Heart left ventricle (tissue), 16 donors: ENCODE measurements at places on chromosomes 5 and 9.

- no peak for DNase-seq
- H3K4me1 ChIP-seq: no peaks in the 10 kb centered on the region
- H3K27ac ChIP-seq: no peak overlapping the region
- peaks cover 28% of the 10 kb centered on the region for H3K27me3 ChIP-seq
- no peaks in the 10 kb centered on the region for H3K36me3 ChIP-seq
These were observed 128.1 kb downstream of the PDE4D start for GRCh38 chr5:59765446-59765845.

DNA sequence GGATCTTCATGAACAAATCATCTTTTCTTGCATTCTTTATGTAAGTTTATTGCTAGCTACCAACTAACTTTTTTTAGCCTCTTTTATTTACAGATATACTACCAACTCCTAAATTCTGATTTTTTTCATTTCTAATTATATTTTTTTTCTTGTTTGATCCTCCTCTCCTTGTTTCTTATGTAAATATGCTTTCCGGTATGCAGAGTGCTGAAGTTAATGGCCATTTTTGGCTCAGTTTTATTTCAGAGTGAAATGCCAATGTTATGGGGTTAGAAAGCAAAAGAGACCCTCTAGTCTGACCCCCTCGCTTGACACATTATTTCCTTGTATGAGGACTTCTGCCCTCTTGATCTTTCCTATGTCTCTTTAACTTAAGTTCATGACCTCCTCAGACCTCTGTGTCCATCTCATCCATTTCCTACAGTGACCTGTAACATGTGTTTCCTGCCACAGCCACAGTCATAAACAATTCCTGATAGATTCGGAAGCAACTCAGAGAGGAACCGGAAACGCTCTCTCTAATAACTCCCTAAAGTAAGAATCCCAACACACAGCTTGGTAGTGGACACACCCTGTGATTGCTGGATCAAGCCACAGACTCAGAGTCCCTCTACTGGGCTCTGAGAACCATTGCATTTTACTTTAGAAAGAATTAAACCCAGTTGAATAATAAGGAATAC is 42.9 kb upstream of the AFAP1L1 start:
- no peaks in the 10 kb centered on the region for H3K27me3 ChIP-seq
- H3K4me3 ChIP-seq: no peak overlapping the region
- peak overlapping the region; percentile 78 for H3K27ac ChIP-seq
- H3K4me1 ChIP-seq: no peaks in the 10 kb centered on the region

DNA sequence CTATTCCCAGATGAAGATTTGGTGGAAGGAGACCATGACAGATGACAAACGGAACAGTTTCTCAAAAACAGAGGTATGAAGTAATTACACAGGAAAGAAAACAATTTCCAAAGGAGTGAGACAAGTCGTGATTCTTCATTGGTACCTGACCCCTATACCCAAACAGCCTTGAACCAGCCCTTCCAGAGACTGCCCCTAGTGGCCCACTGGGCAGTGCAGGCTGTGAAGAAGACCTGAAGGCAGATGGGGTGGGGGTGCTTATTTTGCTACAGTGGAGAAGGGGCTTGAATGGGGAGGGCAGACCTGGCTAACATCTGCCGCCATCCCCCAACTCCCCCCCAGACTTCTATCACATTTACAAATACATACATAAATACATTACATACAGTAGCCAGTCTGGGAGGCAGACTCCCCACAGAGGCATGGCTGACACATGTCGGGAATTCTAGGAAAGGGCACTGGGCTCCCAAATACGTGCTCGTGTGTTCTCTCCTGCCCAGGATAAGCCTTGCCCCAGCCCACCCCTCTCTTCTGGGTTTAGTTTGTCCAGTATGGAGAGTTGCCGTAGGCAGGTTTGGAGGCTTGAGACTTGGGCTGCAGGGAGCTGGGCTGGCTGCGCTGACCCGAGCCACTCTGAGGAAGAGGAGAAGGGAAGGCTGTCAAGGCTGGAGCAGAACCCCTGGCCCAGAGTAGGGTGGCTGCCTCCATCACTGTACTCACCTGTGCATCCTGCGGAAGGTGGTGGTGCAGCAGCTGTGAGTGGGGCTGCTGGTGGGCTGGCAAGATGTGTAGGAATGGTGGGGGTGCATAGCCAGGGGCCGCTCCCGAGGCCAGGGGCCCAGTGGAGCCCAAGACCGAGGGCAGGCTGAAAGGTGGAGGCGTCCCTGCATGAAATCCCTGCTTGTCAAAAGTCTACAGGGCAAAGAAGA is 105.3 kb downstream of the UBE2R2 start:
- H3K36me3 ChIP-seq: peaks cover 52% of the 10 kb centered on the region
- H3K27me3 ChIP-seq: no peaks in the 10 kb centered on the region
- no peak overlapping the region for H3K4me3 ChIP-seq
- peaks cover 68% of the 10 kb centered on the region for H3K4me1 ChIP-seq

- no peaks in the 10 kb centered on the region for H3K4me1 ChIP-seq
- H3K27me3 ChIP-seq: no peaks in the 10 kb centered on the region
- no peak overlapping the region for H3K4me3 ChIP-seq
- H3K36me3 ChIP-seq: no peaks in the 10 kb centered on the region
- no peak overlapping the region for H3K27ac ChIP-seq
- no peak for DNase-seq
These were observed 389.4 kb downstream of the TRIM36 start for GRCh38 chr5:114780290-114780689.

GRCh38 chr9:135144581-135145170 is 57.2 kb downstream of the OLFM1 start:
- no peaks in the 10 kb centered on the region for H3K36me3 ChIP-seq
- no peak overlapping the region for H3K27ac ChIP-seq
- no peaks in the 10 kb centered on the region for H3K4me1 ChIP-seq

GRCh38 chr9:14511452-14511851 is 181.8 kb downstream of the ZDHHC21 start:
- H3K27me3 ChIP-seq: no peaks in the 10 kb centered on the region
- no peak for DNase-seq
- H3K4me3 ChIP-seq: no peak overlapping the region
- H3K4me1 ChIP-seq: no peaks in the 10 kb centered on the region
- no peak overlapping the region for H3K27ac ChIP-seq

GRCh38 chr5:116486588-116486987 is 88.0 kb downstream of the SEMA6A start:
- no peaks in the 10 kb centered on the region for H3K4me1 ChIP-seq
- no peak overlapping the region for H3K4me3 ChIP-seq
- DNase-seq: no peak
- no peaks in the 10 kb centered on the region for H3K27me3 ChIP-seq
- no peaks in the 10 kb centered on the region for H3K36me3 ChIP-seq

DNA sequence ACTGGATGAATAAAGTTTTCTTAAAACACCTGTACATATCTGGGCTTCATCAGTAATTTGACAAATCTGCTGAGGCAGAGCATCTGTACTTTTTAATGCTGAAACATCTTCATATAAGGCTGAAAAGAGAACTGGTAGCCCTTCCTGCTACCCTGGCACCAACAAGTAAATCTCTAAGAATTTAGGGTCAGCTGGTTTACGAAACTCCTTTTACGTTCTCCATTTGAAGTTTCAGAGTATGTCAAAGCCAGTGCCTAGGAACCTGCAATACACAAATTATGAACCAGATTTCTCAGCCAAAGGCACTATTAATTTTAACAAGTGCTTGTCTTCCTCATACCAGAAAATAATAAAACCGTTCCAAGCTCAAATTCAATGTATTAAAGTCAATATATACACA is 3.8 kb downstream of the ZFAND5 start:
- no peaks in the 10 kb centered on the region for H3K27me3 ChIP-seq
- DNase-seq: no peak
- peak overlapping the region; percentile 94 for H3K4me3 ChIP-seq
- peaks cover 26% of the 10 kb centered on the region for H3K36me3 ChIP-seq
- H3K4me1 ChIP-seq: peaks cover 57% of the 10 kb centered on the region
- peak overlapping the region; percentile 100 for H3K27ac ChIP-seq

- no peak overlapping the region for H3K4me3 ChIP-seq
- H3K27ac ChIP-seq: no peak overlapping the region
- H3K36me3 ChIP-seq: peaks cover 4% of the 10 kb centered on the region
- no peaks in the 10 kb centered on the region for H3K27me3 ChIP-seq
- no peak for DNase-seq
These were observed 16.1 kb upstream of the FKTN start for GRCh38 chr9:105541838-105542237.

DNA sequence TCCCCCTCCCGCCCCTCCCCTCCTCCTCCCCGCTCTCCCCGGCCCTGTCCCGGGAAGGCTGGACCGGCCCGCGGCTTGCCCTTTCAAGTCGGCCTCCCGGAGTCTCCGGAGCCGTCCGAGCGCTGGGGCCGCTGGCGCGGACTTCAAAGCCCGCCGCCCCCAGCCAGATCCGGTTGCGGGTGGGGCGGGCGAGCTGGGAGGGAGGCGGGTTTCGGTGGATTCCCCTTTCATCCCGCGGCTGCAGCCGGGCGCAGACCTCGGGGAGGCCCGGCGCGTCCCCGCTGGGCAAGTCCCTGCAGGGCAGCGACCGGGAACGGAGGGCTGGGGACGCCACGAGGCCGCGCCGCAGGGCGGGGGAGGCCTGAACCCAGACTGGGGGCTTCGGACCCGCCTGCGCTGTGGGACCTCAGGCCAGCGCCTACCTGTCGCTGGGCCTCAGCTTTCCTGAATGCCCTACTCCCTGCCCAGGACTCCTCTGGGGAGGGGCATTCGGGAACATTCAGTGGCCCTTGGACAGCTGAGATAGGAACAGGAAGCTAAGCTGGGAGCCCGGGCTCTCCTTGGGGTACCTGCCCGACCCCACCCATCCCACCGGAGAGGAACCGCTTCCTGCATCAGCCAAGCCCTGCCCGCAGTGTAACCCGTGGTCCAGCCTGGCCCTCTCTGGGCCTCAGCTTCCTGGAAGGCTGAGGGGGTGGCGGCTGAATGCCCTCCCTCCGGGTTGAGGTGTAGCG is 23.4 kb downstream of the C9orf50 start:
- H3K4me3 ChIP-seq: peak overlapping the region; percentile 51
- H3K36me3 ChIP-seq: no peaks in the 10 kb centered on the region
- peak overlapping the region; percentile 85 for H3K27ac ChIP-seq
- no peaks in the 10 kb centered on the region for H3K27me3 ChIP-seq

DNA sequence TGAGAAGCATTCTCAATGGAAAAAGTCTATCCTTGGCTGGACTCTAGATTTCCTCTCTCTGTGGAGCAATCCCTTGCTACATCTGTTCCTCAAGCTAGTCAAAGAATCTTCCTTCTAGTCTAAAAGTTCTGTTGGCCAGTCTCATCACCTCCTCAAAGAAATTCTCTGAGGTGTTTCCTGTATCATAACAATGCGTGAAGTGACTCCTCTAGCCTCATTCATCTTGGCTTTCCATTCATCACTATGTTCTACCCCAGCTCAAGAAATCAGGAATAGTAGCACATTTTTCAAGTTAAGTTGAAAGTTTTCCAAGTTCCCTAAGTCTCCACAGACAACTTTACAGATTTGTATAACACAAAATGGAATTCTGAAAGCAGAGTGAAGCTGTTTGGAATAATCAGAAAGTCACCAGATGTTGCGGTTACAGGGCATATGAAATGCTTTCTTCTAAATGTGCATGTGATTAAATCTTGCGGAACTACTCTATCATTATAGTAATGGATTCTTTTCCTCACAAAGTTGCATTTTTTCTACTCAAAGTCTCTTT is 176.6 kb upstream of the FREM1 start:
- H3K27ac ChIP-seq: no peak overlapping the region
- no peak overlapping the region for H3K4me3 ChIP-seq
- no peaks in the 10 kb centered on the region for H3K27me3 ChIP-seq
- DNase-seq: no peak
- H3K4me1 ChIP-seq: no peaks in the 10 kb centered on the region
- H3K36me3 ChIP-seq: no peaks in the 10 kb centered on the region

DNA sequence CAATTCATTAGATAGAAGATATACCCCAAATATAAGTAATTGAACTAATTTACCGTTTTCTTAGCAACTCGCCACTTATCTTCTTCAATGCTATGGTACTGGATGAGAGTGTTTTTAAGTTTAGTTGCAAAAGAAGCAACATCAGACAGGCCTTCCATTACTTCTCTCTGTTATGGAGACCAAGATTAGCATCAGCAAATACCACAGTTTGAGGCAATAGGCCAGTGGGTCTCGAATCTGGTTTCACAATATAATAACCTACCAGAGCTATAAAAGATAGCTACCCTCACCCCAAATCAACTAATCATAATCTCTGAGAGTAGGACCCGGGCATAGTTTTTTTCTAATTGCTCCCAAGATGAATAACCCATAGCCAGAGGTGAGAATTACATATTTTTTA is 5.1 kb downstream of the STARD4 start:
- no peaks in the 10 kb centered on the region for H3K36me3 ChIP-seq
- H3K4me1 ChIP-seq: peaks cover 13% of the 10 kb centered on the region
- H3K27ac ChIP-seq: no peak overlapping the region
- no peak for DNase-seq

- H3K4me3 ChIP-seq: no peak overlapping the region
- no peak for DNase-seq
- H3K27ac ChIP-seq: no peak overlapping the region
- no peaks in the 10 kb centered on the region for H3K27me3 ChIP-seq
- no peaks in the 10 kb centered on the region for H3K36me3 ChIP-seq
These were observed 66.3 kb downstream of the PSAT1 start for GRCh38 chr9:78363221-78363620.

GRCh38 chr9:35661756-35662350 is 3.1 kb downstream of the ARHGEF39 start:
- H3K4me3 ChIP-seq: no peak overlapping the region
- H3K27me3 ChIP-seq: no peaks in the 10 kb centered on the region
- no peak for DNase-seq
- H3K36me3 ChIP-seq: peaks cover 22% of the 10 kb centered on the region
- H3K27ac ChIP-seq: peak overlapping the region; percentile 99

DNA sequence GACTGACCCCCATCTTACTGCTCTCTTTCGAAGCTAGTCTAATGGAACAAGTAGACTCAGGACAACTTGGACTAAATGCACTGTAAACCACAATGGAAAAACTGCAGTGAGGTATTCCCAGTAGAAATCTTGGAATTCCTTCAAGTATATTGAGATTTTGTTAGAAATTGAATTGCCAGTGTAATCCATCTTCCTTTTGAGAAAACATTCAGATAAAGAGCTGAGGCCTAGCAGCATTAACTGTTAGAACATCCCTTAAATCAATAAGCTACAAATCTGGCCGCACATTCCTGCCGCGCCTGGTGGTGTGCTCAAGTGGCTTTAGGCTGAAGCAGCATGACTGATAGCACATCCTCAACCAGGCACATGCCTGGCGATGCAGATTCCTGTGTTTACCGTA is 29.3 kb downstream of the PPIC start:
- no peak overlapping the region for H3K27ac ChIP-seq
- peaks cover 6% of the 10 kb centered on the region for H3K36me3 ChIP-seq
- no peak for DNase-seq
- no peaks in the 10 kb centered on the region for H3K27me3 ChIP-seq
